ENCODE measurements at places on chromosomes 7 and 10. TPM values are rescaled to one million over a fixed set of nuclear protein-coding genes. Genes with fewer than 3 reads are reported as not detected.

DNA sequence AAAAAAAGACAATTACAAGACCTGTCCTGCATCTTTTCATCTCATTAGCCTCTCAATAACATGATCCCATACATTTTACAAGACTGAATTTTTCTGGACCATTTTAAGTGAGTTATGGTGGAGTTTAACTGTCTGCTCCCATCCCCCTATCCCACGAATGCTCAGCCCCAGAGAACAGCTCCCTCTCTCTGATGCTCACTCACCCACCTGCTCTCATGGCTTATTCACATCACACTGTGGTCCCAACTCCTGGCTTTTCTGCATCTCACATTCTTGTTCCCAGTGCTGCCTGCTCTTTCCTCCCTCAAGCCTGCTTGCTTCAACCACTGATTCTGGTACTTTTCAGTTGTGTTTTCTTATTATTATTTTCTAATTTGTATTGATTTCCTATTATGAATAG lies 20.4 kb upstream of the CCSER2 start:
- DNase-seq, result no peak

DNA sequence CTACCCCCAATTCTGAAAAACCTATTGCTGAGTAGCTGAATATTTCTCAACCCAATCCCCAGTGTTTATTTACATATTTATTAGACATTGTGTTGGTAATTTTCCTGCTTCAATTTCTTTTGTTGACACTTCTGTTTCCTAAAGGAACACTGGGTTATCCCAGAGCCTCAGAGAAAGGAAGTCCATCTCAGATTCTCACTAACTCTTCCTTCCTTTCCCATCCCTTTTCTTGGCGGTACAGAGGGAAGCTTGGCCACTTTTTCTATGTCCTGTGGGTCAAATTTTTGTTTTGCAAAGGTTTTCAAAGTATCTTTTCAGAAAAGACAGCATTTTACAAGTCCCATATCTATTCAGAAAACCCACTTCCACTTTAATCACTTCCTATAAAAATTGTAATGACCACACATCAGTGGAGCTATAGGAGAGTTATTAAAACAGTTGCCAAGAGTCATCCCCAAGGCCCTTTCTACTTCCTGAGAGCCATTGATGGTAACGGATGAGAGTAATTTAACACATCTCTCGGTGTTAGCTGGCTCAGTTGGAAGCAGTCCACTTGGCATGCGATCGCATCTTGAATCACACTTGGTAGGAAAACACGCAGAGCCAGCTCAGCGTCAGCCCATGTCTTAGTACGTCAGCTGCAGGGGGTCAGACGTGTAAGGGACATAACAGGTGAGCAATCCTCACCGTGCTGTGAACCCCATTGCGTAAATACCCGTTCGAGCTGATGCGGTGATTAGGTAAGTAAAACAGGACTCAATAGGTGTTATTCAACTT lies 231.1 kb upstream of the ADARB2 start:
- no peak for DNase-seq

- no peak for DNase-seq
Measured at GRCh38 chr10:3532644-3533043, 252.4 kb downstream of the KLF6 start.

Gene PNLIPRP2
- 0.41 TPM for polyA plus RNA-seq

Data from muscle of arm (tissue), 14 donors.